Aorta (tissue), 5 donors: ENCODE measurements at places on chromosomes 7 and 10. TPM values are rescaled to one million over a fixed set of nuclear protein-coding genes. Genes with fewer than 3 reads are reported as not detected.

DNA sequence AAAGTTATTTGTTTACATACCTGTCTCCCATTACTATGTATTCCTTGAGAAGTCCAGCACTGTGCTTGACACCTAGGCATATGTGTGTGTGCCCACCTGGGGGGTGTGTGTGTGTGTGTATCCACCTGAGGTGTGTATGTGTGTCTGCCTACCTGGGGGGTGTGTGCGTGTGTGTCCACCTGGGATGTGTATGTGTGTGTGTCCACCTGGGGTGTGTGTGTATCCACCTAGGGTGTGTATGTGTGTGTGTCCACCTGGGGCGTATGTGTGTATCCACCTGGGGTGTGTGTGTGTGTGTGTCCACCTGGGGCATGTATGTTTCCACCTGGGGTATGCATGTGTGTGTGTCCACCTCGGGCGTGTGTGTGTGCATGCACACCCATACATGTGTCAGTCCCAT lies 603.5 kb downstream of the PHTF2 start:
- no peak for DNase-seq

GRCh38 chr7:90613088-90613498 lies 17.0 kb downstream of the CDK14 start:
- no peak for DNase-seq

DNA sequence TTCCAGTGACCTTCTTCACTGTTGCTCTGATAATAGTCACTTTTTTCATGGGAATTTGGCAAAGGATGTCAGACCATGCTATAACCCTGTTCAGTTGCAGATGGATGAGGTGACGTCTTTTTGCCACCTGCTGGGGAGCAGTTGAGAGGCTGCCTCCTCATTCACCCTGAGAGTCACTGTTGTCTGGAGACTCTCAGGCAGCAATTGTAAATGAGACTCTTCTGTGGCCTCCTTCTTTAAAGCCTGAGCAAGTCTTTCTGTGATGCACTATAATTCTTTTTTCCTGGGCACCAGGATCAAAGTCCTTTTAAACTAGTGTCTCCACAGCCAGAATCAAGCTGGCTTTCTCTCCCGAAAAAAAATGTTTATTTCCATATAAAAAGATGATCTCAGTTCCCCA lies 345.1 kb downstream of the ARL4A start:
- DNase-seq, result no peak

GRCh38 chr7:157477550-157478212 lies 140.9 kb downstream of the DNAJB6 start:
- no peak for DNase-seq

The PTPRE gene
- total RNA-seq, result 41.3 TPM

The WASL gene
- 48.2 TPM for total RNA-seq

The DCLRE1A gene
- 3.5 TPM for total RNA-seq

The HSPA12A gene
- total RNA-seq, result 25.7 TPM

- DNase-seq, result no peak
These were observed 633.5 kb upstream of the GALNT17 start for GRCh38 chr7:70498232-70498992.

- DNase-seq, result no peak
These were observed 8.7 kb upstream of the TTYH3 start for GRCh38 chr7:2622869-2623697.
